ENCODE measurements at places on chromosomes 6 and 20. TPM values are rescaled to one million over a fixed set of nuclear protein-coding genes. Genes with fewer than 3 reads are reported as not detected.
A peak's percentile ranks its signal among the peaks of the same experiment; 100 is the strongest.

HNF4A gene
- total RNA-seq = 88.0 TPM

DNA sequence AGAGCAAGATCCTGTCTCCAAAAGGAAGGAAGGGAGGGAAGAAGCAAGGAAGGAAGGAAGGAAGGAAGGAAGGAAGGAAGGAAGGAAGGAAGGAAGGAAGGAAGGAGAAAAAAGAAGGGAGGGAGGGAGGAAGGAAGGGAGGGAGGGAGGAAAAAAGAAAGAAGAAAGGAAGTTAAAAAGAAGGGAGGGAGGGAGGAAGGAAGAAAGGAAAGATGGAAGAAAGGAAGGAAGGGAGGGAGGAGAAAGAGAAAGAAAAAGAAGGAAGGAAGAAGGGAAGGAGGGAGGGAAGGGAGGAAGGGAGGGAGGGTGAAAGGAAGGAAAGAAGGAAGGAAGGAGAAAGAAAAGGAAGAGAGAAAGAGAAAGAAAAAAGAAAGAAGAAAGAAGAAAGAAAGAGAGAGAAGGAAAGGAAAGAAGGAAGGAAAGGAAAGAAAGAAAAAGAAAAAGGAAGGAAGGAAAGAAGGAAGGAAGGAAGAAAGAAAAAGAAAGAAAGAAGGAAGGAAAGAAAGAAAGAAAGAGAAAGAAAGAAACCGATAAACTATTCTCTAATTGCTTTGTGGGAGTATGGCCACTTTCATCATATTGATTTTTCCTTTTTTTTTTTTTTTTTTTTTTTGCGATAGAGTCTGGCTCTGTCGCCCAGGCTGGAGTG lies 9.5 kb downstream of the HLA-DRA start:
- no peak overlapping the region for H3K4me3 ChIP-seq
- no peak for DNase-seq
- no peaks in the 10 kb centered on the region for H3K36me3 ChIP-seq
- no peaks in the 10 kb centered on the region for H3K27me3 ChIP-seq
- no peaks in the 10 kb centered on the region for H3K4me1 ChIP-seq

- H3K4me1 ChIP-seq = no peaks in the 10 kb centered on the region
- DNase-seq = no peak
- H3K27ac ChIP-seq = no peak overlapping the region
- no peak overlapping the region for H3K4me3 ChIP-seq
Observed at GRCh38 chr20:13755809-13756208, 28.9 kb downstream of the ESF1 start.

SLC22A3 gene
- total RNA-seq = 40.3 TPM

DNA sequence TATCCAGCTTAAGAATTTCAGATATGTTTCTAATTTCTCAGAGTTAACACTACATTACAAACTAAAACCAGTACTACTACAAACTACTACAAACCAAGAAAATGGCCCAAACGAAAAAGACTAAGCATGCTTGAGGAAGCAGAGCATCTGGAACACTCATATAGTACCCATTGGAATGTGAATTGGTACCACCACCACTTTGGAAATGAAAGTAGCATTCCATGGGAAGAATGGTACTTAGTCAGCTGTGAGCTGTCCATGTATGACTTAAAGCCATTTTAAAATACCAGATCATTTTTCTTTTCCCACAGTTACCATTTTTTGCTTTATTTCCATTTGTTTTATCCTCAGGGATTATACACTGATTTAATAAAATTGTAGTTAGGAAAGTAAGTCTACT lies 30.5 kb downstream of the FBXO9 start:
- no peak for DNase-seq
- no peaks in the 10 kb centered on the region for H3K4me1 ChIP-seq
- H3K4me3 ChIP-seq = no peak overlapping the region
- H3K36me3 ChIP-seq = no peaks in the 10 kb centered on the region
- H3K27me3 ChIP-seq = no peaks in the 10 kb centered on the region
- no peak overlapping the region for H3K27ac ChIP-seq

DNA sequence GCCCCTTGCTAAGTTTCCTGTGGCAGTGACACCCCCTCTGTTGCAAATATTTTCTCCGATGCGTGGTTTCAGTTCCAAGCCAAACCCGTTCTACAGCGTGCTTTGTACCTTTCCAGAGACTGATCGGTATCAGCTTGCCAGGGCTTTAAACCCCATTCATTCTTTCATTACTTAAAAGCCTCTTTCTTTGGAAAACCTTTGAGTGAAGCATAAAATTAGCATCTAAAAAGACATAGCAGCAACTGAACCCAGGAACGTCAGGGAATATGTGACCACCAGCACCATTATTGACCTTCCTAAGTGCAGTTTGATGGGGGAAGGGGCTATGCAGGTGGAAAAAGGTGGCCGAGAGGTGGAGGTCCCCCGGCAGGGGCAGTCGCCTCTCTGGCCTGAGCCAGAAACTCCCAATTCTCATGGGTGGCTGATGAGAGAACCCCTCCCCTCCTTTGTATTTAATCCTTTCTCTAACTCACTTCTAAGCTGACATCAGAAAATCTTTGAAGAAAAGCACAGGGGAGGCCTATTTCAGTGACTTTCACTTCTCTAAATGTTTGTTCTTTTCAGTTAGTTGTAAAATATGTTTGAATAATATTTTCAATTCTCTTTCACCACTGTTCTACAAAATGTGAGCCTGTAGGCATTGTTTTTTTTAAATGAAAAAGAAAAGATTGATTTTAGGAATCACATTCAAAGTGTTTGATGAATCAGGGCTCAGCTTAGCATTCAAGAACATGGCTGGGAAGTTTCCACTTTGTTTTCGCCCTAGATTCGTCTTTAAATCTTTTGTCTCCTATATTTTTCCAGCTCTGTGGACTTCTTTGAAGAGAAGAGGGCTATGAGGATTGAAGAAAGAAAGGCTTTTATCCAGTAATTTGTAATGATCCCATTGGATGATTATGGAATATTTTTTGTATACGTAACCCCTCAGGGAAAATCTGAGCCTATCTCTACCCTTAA lies 89.2 kb downstream of the RSPH3 start:
- DNase-seq = peak; percentile 45
- H3K27ac ChIP-seq = peak overlapping the region; percentile 84
- H3K4me3 ChIP-seq = no peak overlapping the region

DNA sequence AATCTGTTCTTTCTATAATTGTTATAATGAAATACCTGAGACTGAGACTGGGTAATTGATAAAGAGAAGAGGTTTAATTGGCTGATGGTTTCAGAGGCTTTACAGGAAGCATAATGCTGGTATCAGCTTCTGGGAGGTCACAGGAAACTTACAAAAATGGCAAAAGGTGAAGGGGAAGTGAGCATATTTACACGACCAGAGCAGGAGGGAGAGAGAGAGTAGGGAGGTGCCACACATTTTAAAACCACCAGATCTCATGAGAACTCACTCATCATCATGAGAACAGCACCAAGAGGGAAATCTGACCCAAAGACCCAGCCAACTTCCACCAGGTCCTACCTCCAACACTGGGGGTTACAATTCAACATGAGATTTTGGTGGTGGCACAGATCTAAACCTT lies 2.6 kb upstream of the SIRPB1 start:
- peak; percentile 1 for DNase-seq
- no peaks in the 10 kb centered on the region for H3K4me1 ChIP-seq
- no peaks in the 10 kb centered on the region for H3K27me3 ChIP-seq
- no peak overlapping the region for H3K27ac ChIP-seq

KIAA1755 gene
- total RNA-seq = 2.0 TPM

- peaks cover 18% of the 10 kb centered on the region for H3K4me1 ChIP-seq
- no peak overlapping the region for H3K4me3 ChIP-seq
- peak overlapping the region; percentile 24 for H3K27ac ChIP-seq
- no peaks in the 10 kb centered on the region for H3K36me3 ChIP-seq
- H3K27me3 ChIP-seq = no peaks in the 10 kb centered on the region
Observed at GRCh38 chr6:131255911-131256310, 120.6 kb downstream of the AKAP7 start.

GRCh38 chr6:99241905-99242534 lies 107.5 kb downstream of the FAXC start:
- H3K4me3 ChIP-seq = no peak overlapping the region
- H3K27me3 ChIP-seq = peaks cover 8% of the 10 kb centered on the region
- no peaks in the 10 kb centered on the region for H3K36me3 ChIP-seq
- H3K27ac ChIP-seq = no peak overlapping the region

GRCh38 chr6:136566851-136567250 lies 16.6 kb upstream of the MAP7 start:
- H3K27me3 ChIP-seq = no peaks in the 10 kb centered on the region
- H3K4me1 ChIP-seq = no peaks in the 10 kb centered on the region
- H3K27ac ChIP-seq = no peak overlapping the region
- H3K36me3 ChIP-seq = no peaks in the 10 kb centered on the region

TFB1M gene
- 16.4 TPM for total RNA-seq

- DNase-seq = peak; percentile 27
Observed at GRCh38 chr20:49937027-49937929, 1.1 kb downstream of the RNF114 start.

GRCh38 chr6:14841901-14842421 lies 403.9 kb upstream of the JARID2 start:
- H3K27me3 ChIP-seq = peaks cover 5% of the 10 kb centered on the region
- peak; percentile 16 for DNase-seq
- no peak overlapping the region for H3K27ac ChIP-seq
- H3K36me3 ChIP-seq = no peaks in the 10 kb centered on the region
- H3K4me1 ChIP-seq = no peaks in the 10 kb centered on the region
- H3K4me3 ChIP-seq = no peak overlapping the region

DNA sequence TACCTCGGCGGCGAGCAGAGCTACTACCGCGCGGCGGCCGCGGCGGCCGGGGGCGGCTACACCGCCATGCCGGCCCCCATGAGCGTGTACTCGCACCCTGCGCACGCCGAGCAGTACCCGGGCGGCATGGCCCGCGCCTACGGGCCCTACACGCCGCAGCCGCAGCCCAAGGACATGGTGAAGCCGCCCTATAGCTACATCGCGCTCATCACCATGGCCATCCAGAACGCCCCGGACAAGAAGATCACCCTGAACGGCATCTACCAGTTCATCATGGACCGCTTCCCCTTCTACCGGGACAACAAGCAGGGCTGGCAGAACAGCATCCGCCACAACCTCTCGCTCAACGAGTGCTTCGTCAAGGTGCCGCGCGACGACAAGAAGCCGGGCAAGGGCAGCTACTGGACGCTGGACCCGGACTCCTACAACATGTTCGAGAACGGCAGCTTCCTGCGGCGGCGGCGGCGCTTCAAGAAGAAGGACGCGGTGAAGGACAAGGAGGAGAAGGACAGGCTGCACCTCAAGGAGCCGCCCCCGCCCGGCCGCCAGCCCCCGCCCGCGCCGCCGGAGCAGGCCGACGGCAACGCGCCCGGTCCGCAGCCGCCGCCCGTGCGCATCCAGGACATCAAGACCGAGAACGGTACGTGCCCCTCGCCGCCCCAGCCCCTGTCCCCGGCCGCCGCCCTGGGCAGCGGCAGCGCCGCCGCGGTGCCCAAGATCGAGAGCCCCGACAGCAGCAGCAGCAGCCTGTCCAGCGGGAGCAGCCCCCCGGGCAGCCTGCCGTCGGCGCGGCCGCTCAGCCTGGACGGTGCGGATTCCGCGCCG lies 994 bp downstream of the FOXC1 start:
- peaks cover 81% of the 10 kb centered on the region for H3K27me3 ChIP-seq
- DNase-seq = peak; percentile 25
- H3K36me3 ChIP-seq = no peaks in the 10 kb centered on the region

GRCh38 chr20:46150943-46151342 lies 32.8 kb downstream of the CD40 start:
- no peak overlapping the region for H3K27ac ChIP-seq
- no peaks in the 10 kb centered on the region for H3K36me3 ChIP-seq
- no peaks in the 10 kb centered on the region for H3K27me3 ChIP-seq
- no peak overlapping the region for H3K4me3 ChIP-seq
- DNase-seq = no peak

UTRN gene
- total RNA-seq = 86.5 TPM

SNRPB2 gene
- 53.1 TPM for total RNA-seq

GRCh38 chr20:49267327-49267726 lies 10.5 kb downstream of the ZNFX1 start:
- no peaks in the 10 kb centered on the region for H3K36me3 ChIP-seq
- DNase-seq = peak; percentile 0
- no peak overlapping the region for H3K27ac ChIP-seq
- no peak overlapping the region for H3K4me3 ChIP-seq
- H3K27me3 ChIP-seq = no peaks in the 10 kb centered on the region

DNA sequence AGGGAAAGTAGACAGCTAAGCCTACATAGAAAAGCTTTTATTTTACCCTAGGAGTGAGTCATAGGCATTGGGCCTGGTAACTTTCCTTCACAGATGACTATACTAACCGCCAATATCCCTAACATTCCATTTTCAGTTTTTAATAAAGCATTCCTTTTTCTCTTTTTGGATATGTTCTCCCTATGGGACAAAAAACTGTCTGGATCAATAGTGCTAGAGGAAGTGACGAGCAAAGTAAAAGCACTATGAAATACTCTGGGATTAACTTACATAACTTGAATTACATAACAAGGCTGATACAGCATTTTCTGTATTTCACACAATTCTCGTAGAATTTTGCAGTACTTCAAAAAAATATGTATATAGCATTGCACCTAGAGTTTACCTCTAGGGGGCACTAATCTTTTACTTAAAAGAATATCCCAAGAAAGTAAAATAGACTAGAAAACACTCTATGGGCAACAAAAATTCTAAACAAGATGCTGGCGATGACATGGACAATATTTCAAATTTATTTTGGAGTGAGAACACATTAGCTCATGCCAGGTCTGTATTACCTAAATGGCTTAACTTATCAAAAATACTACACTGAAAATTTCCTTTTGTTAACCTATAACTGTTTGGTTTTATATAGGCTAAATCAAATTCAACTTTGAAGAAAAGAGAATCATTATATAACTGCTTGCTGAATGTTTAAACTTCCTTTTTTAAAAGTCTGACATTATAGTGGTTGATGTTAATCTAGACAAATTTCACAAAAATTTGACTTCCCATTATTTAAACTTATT lies 66.3 kb upstream of the DST start:
- no peaks in the 10 kb centered on the region for H3K36me3 ChIP-seq
- H3K27me3 ChIP-seq = no peaks in the 10 kb centered on the region
- no peak overlapping the region for H3K27ac ChIP-seq
- no peak overlapping the region for H3K4me3 ChIP-seq
- peaks cover 4% of the 10 kb centered on the region for H3K4me1 ChIP-seq

TREML2 gene
- total RNA-seq = 0.40 TPM

- H3K4me3 ChIP-seq = no peak overlapping the region
- no peak for DNase-seq
- H3K27ac ChIP-seq = no peak overlapping the region
- no peaks in the 10 kb centered on the region for H3K36me3 ChIP-seq
- H3K27me3 ChIP-seq = no peaks in the 10 kb centered on the region
Observed at GRCh38 chr6:12969966-12970365, 253.4 kb downstream of the PHACTR1 start.

B4GALT5 gene
- total RNA-seq = 41.8 TPM

DNA sequence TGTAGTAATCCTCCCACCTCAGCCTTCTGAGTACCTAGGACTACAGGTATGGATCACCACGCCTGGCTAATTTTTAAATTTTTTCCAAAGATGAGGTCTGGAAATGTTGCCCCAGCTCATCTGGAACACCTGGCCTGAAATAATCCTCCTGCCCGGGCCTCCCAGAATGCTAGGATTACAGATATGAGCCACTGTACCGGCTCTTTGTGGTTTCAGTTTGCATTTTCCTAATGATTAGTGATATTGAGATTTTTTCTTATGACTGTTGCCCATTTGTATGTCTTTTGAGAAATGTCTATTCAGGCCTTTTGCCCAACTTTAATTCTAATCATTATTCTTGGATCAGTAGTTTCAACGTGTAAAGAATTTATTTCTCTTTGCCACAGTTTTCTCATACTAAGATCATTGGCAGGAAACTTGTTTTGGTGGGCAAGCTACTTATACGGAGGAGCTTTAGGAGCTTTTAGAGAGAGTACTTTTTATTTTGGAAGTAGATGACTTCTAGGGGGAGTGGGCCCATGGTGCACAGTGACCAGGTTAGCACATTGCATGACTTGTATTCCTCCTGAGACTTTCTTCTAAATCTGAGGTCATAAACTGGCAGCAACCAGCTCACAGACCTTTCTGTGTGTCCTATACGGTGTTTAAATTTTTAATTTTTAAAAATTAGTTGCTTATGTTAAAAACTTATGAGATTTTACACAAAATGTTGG lies 62.3 kb downstream of the STK4 start:
- H3K4me1 ChIP-seq = no peaks in the 10 kb centered on the region
- H3K4me3 ChIP-seq = no peak overlapping the region
- no peaks in the 10 kb centered on the region for H3K36me3 ChIP-seq
